ENCODE measurements at places on chromosomes 3 and 15.

DNA sequence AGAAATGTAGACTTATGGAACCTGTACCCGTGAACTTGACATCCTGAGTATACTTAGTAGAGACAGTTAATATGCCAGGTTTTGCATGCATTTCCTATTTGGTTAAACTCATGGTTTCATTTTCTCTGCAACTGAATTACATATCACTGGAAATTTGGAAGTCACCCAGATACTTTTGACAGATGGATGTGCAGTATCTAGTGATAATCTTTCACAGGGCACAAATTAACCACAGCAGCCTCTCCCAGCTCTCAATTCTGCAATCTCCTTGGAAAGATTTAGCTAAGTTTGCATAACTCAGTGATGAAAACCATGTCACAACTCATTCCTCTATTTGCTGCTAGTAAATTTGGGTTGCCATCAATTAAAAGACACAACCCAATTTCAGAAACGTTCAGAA, 162.3 kb upstream of the TPM1 start:
- DNase-seq, result no peak

GRCh38 chr3:20222274-20222673, 36.3 kb upstream of the SGO1 start:
- no peak for DNase-seq

GRCh38 chr3:111903067-111903511, 44.0 kb downstream of the PHLDB2 start:
- DNase-seq, result no peak

DNA sequence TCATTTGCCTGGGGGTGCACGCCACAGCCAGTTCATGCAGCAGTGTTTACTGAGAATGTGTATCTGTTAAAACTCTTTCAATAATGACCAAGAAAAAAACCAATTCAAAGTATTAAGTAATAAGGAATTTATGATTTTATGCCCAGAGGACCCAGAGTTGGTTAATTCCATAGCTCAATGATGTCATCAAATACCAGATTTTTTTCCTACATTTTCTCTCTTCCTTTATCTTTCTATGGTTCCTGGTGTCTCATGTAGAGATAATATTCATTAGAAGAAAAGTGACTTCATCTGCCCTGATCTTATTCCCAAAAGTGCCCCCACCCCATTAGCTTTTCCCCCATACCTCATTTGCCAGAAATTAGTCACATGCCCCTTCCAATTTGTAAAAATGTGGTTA, 44.6 kb upstream of the LMCD1 start:
- DNase-seq, result no peak

DNA sequence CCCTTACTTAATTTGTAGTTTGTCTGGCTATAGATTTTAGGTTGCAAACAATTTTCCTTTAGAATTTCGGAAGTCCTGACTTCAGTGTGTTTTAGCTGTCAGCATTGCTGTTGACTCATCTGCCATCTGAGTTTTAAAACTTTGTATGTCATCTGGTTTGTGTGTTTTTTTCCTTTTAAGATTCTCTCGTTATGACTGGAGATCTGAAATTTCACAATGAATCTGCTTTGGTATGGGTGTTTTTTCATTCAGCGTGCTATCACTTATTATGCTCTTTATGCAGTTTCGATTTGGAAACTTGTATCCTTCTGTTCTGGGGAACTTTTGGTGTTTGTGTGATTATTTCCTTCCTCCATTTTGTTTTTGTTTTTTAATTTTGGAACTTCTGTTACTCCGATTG, 53.7 kb upstream of the ZNF280D start:
- DNase-seq, result no peak

DNA sequence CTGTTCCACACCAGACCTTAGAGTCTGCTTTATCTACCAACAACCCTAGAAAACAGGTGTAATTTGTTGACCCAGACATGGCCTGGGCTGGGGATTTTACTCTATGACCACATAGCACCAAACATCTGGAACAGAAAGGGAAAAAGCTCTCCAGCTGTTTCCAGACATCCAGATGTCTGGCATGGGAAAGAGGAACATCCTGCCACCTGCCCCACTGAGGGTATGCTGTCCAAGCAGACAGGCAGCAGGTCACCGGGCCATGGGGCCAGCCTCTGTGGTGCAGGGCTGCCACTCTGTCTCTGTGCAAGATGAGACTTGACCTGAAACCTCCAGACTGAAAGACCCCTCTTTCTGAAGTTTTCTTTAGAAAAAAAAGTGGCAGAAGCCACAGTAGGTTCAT, 359.3 kb upstream of the ICE2 start:
- DNase-seq, result no peak

DNA sequence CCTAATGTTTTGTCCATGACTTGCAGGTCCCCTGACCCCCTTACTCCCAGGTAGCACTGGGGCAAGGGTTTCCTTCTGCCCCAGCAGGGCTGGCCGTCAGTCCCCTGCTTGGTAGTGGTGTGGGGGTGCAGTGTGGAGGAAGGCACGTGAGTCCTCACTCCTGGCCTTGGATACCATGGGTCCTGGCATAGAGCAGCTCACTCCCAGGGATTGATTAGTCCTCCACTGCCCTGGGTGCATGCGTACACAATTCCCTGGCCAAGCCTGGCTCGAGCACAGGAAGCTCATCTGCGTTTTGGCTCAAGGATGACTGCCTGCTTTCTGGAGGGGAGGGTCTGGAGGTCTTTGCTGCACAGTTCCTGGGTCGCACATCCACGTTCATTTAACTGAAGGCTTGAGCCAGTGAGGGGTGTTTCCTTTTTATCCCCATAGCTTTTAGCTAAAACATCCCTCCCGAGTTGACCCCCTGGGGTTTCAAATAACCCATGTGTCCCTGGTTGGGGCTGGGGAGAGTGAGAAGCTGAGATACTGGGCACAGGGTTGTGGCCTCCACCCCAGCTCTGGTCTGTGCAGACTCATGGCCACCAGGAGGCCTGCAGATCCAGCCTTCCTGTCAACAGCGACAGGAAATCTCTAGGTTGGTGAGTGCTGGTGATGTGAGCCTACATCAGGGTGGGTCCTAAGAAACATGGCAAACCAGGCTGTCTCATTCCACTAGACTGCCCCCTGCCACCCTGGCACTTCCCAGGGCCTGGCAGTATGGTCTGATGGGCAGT, 11.5 kb downstream of the HEMK1 start:
- DNase-seq, result no peak

DNA sequence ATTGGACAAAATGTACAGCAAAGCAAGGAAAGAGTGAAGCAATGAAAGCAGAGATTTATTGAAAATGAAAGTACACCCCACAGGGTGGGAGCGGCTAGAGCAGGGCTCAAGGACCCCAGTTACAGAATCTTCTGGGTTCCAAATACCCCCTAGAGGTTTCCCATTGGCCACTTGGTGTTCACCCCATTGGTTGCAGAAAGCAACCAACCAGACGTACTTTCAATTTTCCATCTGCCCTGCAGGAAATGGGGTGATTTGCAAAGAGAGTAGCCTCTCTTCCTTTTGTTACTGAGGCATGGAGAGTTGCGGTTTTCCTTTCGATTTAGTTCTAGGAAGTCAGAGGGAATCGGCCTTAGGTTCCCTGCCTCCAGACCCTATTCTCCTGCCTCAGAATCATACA, 2.4 kb downstream of the PML start:
- DNase-seq, result no peak

DNA sequence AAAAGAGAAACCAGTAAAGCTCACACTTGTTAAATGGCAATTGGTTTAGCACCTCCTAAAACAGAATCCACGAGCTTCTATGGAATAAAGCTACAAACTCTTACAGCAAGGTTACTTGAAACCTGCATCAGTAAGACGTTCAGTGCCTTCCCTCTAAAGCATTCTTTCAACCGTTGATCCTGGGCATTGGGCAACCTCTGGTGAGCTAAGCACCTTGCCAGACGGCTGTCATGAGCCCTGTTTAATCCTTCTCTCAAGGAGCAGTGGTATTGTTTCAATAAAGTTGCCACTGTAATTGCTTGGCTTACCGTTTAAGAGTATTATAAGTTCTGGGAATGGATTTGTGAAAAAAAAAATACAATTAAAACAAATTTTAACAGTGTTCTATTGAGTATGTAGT, 75.0 kb downstream of the COL8A1 start:
- DNase-seq, result no peak

GRCh38 chr3:153144071-153144470, 18.0 kb upstream of the RAP2B start:
- no peak for DNase-seq

DNA sequence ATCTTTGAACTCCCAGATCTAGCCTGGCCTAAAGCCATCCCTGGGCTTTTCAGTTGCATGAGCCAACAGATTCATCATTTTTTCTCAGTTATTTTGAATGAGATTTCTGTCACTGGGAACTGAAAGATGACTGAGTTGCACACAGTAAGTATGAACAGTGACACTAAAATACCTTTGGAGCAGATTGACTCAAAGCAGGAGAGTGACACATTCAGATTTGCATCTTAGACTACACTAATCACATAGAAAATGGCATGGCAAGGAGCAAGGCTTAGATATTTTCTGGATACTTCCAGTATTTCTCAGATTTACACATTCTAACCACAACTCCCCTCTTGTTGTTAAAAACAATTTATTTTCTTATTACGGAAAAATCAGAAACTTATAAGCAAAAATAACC, 32.8 kb downstream of the SEC62 start:
- no peak for DNase-seq

DNA sequence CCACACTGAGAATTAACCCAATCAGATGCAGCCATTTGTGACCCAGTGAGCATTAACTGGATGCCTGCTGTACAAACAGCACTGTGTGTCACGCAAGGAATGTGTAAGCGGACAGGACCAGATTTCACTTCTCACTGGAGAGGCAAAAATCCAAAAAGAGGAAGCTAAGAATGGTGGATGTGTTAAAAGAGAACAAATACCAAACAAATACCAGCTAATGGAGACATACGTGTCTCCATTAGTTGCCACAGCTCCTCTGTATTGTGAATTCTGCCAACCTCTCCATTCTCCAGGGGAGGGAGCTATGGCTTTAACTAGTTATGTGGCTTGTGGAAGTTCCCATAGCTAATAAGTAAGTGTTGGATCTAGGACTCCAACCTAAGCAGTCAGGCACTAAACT, 2.6 kb downstream of the LTF start:
- no peak for DNase-seq

GRCh38 chr3:129605922-129606635, 397 bp downstream of the PLXND1 start:
- peak; percentile 70 for DNase-seq

GRCh38 chr15:42964476-42964875, 43.9 kb upstream of the TTBK2 start:
- DNase-seq, result no peak

GRCh38 chr3:170356596-170357175, 829 bp upstream of the SKIL start:
- peak; percentile 76 for DNase-seq

DNA sequence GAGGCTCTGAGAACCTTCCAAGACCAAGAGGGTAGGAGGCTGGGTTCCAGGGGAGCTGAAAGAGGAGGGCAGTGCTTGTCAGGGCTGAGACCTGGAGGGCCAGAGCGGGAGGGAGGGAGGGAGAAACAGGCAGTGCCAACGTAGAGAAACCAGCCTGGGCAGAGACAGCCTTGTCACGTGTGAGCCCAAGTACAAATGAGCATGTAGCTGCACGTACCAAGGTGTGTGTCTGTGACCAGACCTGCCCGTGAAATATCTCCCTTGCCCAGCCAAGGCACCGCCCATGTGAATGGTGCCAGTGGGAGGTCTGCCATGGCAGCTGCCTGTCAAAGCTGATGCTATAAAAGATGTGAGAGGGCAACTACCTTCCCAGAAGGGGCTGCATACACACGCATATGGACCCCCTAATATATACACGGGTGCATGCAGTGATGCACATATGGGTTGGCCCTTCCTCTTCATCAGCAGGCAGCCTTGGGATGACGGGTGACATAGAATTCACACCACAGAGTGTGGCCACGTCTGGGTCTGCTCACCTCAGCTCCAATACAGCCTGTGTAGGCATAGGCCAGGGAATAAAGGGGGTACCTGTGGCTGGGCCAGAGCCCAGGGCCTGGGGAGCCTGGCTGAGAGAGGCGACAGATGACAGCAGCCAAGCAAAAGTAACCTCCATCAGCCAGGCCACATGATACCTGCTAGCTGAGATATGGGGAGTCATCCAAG, 7.8 kb upstream of the CTDSPL start:
- DNase-seq, result no peak

- DNase-seq, result no peak
These were observed 165.6 kb upstream of the SMAD3 start for GRCh38 chr15:66899555-66900350.

GRCh38 chr3:42988566-42988965, 9.5 kb downstream of the GASK1A start:
- no peak for DNase-seq

- no peak for DNase-seq
These were observed 123.2 kb downstream of the DNAJB8 start for GRCh38 chr3:128343287-128344051.

DNA sequence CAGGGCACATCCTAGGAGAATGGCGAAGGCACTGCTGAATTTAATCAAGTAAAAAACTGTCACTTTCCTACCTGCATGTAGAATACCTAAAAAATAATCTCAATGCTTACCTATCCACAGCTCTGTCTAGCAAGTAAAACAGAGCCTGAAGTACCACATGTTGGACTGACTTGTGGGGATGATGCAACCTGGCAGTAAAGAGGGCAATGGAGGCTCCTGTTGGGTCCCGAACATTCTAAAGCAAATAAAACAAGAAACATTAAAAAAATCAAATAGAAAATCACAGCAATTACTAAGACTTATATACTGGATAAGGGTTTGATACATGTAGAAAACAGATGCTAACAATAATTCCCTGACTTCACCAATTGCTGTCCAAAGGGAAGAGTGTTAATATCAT, 56.1 kb downstream of the PTPN9 start:
- no peak for DNase-seq

DNA sequence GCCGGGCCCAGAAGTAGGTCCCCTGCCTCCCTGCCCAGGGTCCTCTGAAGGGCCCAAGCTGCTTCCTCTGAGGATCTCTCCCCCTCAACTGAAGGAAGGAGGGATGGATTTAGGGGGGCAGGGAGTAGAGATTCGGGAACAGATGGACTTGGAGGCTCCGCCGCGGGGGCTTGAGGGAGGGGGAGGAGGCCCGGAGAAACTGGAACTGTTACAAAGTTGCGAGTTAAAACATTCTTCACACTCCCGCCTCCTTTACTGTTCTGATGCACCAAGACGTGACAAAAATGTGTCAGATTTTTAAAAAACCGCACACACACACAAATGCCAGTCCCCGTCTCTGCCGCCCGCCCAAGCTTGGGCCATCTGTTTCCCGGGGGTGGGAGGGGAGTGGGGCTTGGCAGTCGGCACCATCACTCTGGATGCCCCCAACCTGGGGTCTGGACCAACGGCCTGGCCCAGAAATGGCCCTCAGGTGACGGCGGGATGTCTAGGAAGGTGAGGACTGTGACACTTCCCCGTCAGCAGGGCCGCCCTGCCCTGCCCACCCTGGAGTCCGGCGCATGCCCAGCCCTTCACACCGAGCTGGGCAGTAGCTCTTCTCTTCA, 25.0 kb upstream of the LINGO1 start:
- no peak for DNase-seq

All from frontal cortex (tissue), 4 donors.